ENCODE measurements at places on chromosomes 1 and 21. TPM values are rescaled to one million over a fixed set of nuclear protein-coding genes. Genes with fewer than 3 reads are reported as not detected.

The GPR89A gene
- total RNA-seq = 17.9 TPM

DNA sequence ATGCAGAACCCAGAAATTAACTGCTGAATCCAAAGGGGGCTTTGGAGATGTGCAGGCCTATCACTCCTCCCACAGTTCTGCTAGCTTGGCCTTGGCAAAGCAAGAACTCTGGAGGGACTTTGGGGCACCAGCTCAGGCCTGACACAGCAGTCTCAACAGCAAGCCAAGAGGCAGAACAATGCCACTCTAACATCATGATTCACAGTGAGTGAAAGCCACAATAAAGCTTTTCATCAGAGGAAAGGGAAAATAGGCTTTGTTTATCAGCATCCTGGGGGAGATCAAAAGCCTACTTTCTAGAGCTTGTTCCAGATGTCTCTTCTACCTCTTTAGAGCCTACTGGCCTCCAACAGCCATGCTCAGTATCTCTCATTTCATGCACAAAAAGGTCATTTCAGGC is 283.4 kb downstream of the KCNH1 start:
- no peak overlapping the region for H3K4me3 ChIP-seq
- peaks cover 2% of the 10 kb centered on the region for H3K27me3 ChIP-seq
- H3K36me3 ChIP-seq = no peaks in the 10 kb centered on the region
- H3K27ac ChIP-seq = no peak overlapping the region
- no peak for DNase-seq

DNA sequence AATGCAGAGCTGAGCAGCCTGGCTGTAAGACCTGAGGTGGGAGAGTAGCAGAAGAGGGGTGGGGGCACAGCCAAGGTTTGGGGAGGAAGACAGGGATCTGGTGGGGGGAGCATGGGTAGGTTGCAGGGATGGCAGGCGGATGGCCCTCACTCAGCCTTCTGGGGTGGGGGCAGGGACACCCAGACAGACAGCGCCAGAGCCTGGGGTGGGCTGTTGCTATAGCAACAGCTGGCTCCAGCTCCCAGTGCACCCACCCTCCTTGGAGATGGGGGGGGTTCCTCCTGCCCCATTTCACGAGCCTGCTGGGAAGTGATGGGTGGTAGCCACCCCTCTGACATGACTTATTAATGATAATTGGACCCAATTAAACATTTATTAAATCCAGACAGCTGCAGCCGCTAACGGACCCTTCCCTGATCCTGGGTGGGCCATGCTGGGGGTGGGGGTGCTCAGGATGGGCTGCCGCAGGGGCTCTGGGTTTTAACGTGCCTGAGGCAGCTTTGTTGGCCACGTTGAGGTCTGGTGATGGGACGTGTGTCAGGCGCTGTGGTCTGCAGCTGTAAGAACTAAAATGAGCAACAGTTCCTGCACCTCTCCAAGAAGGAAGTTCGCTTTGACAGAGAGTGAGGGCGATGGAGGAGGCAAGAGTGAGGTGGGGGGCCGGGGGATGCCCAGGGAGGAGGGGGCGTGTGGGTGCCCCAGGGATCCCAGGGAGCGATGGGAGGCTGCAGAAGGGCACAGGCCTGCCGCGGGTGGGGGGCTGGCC is 19.4 kb downstream of the AGRN start:
- peaks cover 5% of the 10 kb centered on the region for H3K36me3 ChIP-seq
- H3K4me1 ChIP-seq = no peaks in the 10 kb centered on the region
- peaks cover 7% of the 10 kb centered on the region for H3K27me3 ChIP-seq
- DNase-seq = no peak
- peak overlapping the region; percentile 20 for H3K4me3 ChIP-seq

- H3K27me3 ChIP-seq = no peaks in the 10 kb centered on the region
- H3K4me1 ChIP-seq = peaks cover 14% of the 10 kb centered on the region
- no peak overlapping the region for H3K27ac ChIP-seq
- no peaks in the 10 kb centered on the region for H3K36me3 ChIP-seq
- H3K4me3 ChIP-seq = no peak overlapping the region
- DNase-seq = no peak
Observed at GRCh38 chr1:67138813-67139499, 4.2 kb upstream of the C1orf141 start.

GRCh38 chr1:32705516-32705915 is 2.9 kb upstream of the SYNC start:
- H3K4me3 ChIP-seq = no peak overlapping the region
- no peak overlapping the region for H3K27ac ChIP-seq
- peaks cover 5% of the 10 kb centered on the region for H3K36me3 ChIP-seq
- no peak for DNase-seq
- peaks cover 5% of the 10 kb centered on the region for H3K27me3 ChIP-seq

DNA sequence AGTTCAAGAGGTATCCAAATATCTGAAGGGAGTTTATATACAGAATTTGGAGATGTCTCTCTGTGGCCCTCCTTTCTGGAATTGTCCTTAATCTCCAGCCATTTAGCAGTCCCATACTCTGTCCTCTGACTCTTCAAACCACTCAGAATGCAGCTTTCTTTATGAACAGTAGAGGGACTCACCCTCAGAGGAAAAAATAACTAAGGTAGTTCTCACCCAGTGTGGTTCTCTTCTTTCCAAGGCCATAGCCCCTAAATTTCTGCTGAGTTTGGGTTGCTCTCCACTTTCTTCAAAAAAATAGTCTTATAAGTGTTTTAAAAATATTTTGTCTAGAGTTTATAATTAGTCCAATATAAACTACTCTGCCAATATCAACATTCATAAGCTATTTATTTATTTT is 369.7 kb downstream of the MATN1 start:
- DNase-seq = no peak
- peaks cover 4% of the 10 kb centered on the region for H3K27me3 ChIP-seq
- no peak overlapping the region for H3K27ac ChIP-seq
- H3K4me3 ChIP-seq = no peak overlapping the region
- H3K36me3 ChIP-seq = no peaks in the 10 kb centered on the region

The DUSP23 gene
- total RNA-seq = 23.3 TPM

The PDC gene
- 0.17 TPM for total RNA-seq

DNA sequence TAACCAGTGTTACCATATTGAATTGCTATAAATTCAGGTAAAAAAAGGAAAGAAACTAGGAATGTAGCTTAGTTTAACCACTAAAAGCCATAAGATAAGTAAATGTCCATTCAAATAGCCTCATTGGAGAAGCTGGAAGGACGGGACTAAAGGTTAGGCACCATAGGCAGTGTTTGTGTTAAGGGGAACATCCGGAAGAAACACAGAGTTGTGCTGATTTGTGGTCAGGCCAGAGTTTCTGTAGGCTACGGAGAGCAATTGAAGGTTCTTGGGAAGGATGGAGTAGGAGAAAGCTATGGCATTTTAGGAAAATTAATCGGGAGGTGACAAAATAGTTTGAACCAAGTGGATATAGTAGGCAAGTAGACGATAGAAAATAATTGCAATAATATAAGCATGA is 1.3 kb upstream of the KCNJ10 start:
- peaks cover 58% of the 10 kb centered on the region for H3K27me3 ChIP-seq
- no peak overlapping the region for H3K4me3 ChIP-seq
- no peaks in the 10 kb centered on the region for H3K36me3 ChIP-seq
- DNase-seq = no peak

- H3K27me3 ChIP-seq = peaks cover 43% of the 10 kb centered on the region
- DNase-seq = no peak
- peaks cover 21% of the 10 kb centered on the region for H3K4me1 ChIP-seq
- no peaks in the 10 kb centered on the region for H3K36me3 ChIP-seq
- peak overlapping the region; percentile 85 for H3K4me3 ChIP-seq
Observed at GRCh38 chr1:153677718-153678518, 570 bp upstream of the NPR1 start.

The OR14I1 gene
- not detected for total RNA-seq

- peaks cover 31% of the 10 kb centered on the region for H3K27me3 ChIP-seq
- H3K27ac ChIP-seq = no peak overlapping the region
- DNase-seq = peak; percentile 13
- no peak overlapping the region for H3K4me3 ChIP-seq
- H3K36me3 ChIP-seq = no peaks in the 10 kb centered on the region
- H3K4me1 ChIP-seq = peaks cover 12% of the 10 kb centered on the region
Observed at GRCh38 chr1:869499-870244, 54.1 kb upstream of the SAMD11 start.

The GPA33 gene
- not detected for total RNA-seq

- peaks cover 9% of the 10 kb centered on the region for H3K4me1 ChIP-seq
- no peak overlapping the region for H3K4me3 ChIP-seq
- DNase-seq = peak; percentile 16
- peak overlapping the region; percentile 51 for H3K27ac ChIP-seq
- H3K27me3 ChIP-seq = peaks cover 6% of the 10 kb centered on the region
- peaks cover 57% of the 10 kb centered on the region for H3K36me3 ChIP-seq
Observed at GRCh38 chr1:19101244-19101643, 108.8 kb downstream of the UBR4 start.

The ORC1 gene
- total RNA-seq = 5.8 TPM

DNA sequence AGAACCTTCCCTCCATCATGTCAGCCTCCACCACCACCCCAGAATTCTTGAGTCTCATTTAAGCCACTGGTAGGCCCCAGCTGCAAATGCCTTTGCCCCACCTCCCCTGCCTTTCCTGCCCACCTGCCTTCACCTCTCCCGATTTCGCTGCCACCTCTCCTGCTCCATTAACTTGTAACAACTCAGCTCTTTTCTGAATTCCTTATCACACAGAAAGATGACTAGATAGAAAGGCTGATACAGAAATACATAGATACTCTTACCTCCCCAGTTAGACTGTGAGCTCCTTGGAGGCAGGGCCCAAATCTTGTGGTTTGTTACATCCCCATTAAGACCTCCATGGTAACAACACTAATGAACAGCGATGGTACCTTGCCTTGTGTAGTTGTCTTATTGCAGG is 69.5 kb downstream of the ATP5PO start:
- no peak overlapping the region for H3K27ac ChIP-seq
- H3K4me3 ChIP-seq = no peak overlapping the region
- H3K27me3 ChIP-seq = peaks cover 1% of the 10 kb centered on the region
- no peak for DNase-seq
- H3K36me3 ChIP-seq = no peaks in the 10 kb centered on the region

The TSSK3 gene
- total RNA-seq = 1.2 TPM

The NCF2 gene
- total RNA-seq = 0.61 TPM

DNA sequence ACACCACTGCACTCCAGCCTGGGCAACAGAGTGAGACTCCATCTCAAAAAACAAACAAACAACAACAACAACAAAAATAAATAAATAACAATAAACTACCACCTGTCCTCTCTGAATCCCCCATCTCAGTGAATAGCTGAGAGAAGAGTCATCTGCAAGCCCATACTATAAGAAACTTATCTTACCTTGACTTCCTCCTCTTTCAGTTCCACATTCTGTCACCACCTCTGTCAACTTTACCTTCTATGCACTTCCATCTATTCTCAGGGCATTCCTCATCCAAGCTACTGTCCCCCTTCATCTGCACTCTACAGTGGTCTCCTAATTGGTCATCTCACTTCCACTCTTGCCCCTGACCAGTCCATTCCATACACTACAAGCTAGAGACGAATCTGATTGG is 58.1 kb downstream of the KIAA0040 start:
- H3K36me3 ChIP-seq = no peaks in the 10 kb centered on the region
- peaks cover 2% of the 10 kb centered on the region for H3K27me3 ChIP-seq
- peaks cover 31% of the 10 kb centered on the region for H3K4me1 ChIP-seq
- H3K27ac ChIP-seq = no peak overlapping the region
- no peak overlapping the region for H3K4me3 ChIP-seq

The KCNH1 gene
- 1.3 TPM for total RNA-seq

The SOAT1 gene
- 31.6 TPM for total RNA-seq

DNA sequence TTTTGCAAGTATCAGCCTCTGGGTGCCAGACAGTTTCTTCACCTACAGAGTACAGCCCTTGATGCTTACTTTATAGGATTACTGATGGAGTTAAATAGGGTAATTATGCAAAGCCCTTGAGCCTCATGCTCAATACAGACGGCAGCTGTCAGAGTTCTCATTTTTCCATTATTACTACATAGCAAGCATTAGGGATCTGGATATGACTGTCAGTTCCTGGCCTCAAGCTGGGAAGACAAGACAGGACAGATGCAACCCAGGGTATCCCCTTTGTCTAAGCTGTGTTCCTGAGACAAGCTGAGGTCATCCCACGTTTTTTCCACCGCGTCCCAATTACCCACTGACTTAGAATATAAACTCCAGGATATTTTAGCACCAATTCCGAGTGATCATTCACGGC is 94.4 kb downstream of the SLC35F3 start:
- DNase-seq = no peak
- H3K4me1 ChIP-seq = no peaks in the 10 kb centered on the region
- no peaks in the 10 kb centered on the region for H3K27me3 ChIP-seq
- H3K4me3 ChIP-seq = no peak overlapping the region

DNA sequence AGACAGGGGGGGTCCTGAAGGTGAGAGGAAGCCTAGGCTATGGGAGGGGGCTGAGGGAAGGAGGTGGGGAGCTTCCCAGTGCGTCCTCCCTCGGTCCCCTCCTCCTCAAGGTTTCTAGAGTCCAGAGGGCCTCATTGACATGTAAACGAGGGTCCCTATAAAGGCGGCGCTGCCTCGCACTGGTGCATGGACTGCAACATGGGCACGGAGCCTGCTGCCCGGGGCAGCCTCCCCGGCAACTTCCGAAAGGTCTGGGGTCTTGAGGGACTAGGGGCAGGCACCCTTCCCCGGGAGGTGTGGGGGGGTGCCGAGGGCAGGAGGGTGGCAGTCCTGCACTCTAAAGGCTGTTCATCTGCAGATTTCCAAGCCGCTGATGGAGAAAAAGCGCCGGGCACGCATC is at the start of gene HES3:
Gene HES3, plus strand, starts transcription at position 187 of the 400 bp plus-strand sequence. Its CDS starts 187 bp downstream, at position 374.
- peaks cover 12% of the 10 kb centered on the region for H3K4me1 ChIP-seq
- DNase-seq = no peak
- H3K36me3 ChIP-seq = no peaks in the 10 kb centered on the region
- H3K27me3 ChIP-seq = peaks cover 25% of the 10 kb centered on the region

DNA sequence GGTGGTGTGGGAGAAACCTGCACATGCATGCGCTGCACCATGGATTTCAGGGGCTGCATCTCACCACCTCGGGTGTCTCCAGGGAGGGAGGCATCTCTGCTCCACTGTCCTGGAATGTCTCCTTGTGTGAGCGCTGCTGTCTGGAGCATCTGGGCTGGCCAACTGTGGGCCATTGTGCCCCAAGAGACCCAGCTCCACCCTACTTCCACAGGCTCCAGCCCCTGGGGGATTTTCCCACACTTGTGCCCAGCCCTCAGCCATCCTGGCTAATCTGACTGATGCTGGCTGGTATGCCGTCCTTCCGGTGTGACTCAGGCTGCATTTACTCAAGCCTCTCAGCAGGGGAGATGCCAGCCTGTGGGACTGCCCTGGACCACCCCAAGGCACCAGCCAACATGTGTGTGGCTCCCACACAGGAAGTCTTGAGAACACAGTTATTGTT is 62.0 kb downstream of the TRIM11 start:
- H3K27me3 ChIP-seq = peaks cover 11% of the 10 kb centered on the region
- DNase-seq = no peak
- no peak overlapping the region for H3K27ac ChIP-seq

DNA sequence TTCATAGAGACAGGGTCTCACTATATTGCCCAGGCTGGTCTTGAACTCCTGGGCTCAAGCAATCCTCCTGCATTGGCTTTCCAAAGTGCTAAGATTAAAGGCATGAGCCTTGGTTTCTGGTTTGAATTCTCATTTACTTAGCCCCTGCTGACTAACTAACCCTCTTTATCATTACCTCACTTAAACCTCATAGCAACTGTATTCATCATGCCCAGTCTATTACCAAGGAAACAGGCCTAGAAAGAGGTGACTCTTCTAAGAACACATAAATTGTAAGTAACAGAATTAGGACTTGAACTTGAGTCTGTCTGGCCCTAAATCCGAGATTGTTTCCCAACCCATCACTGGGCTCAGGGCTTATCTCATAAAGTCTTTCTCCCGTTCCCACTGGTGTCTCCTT is 44.2 kb downstream of the TMEM53 start:
- peak overlapping the region; percentile 95 for H3K27ac ChIP-seq
- H3K36me3 ChIP-seq = peaks cover 12% of the 10 kb centered on the region
- H3K27me3 ChIP-seq = no peaks in the 10 kb centered on the region

- peak overlapping the region; percentile 95 for H3K4me3 ChIP-seq
- DNase-seq = peak; percentile 84
- no peaks in the 10 kb centered on the region for H3K27me3 ChIP-seq
- peak overlapping the region; percentile 94 for H3K27ac ChIP-seq
- H3K4me1 ChIP-seq = peaks cover 39% of the 10 kb centered on the region
- no peaks in the 10 kb centered on the region for H3K36me3 ChIP-seq
Observed at GRCh38 chr1:92960395-92961130, 699 bp downstream of the DIPK1A start.

All from HFFc6 (cell line).